ENCODE measurements at places on chromosomes 13 and 19.

GRCh38 chr19:37979547-37980082, 72.6 kb downstream of the SIPA1L3 start:
- DNase-seq, result no peak

DNA sequence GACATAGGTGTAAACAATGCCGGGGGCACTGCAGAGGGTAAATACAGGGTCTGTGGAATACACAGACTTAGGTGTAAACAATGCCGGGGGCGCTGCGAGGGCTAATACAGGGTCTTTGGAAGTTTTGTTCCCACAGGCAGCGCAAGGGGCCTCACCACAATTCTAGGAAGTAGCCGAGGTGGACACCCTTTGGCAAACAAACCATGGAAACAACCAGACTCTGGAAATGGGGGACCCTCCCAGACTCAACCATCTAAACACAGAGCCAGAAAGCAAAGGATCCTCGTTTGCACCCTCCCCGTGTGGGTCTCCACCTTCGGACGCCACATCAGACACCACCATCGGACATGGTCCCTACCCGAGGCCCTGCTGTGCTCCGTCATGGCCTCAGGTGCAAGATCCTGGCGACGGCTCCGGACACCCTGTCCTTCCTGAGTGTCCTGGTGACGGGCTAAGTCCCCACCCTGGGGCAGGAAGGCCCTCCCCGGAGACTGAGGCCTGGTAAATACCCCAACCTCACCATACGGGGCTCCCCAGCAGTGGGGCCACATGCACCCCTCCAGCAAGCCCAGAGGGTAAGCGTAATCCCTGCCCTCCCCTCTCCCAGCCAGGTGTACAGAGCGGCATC, 16.7 kb upstream of the PLPP2 start:
- DNase-seq, result no peak

GRCh38 chr13:51542346-51543242, 41.7 kb upstream of the WDFY2 start:
- no peak for DNase-seq

GRCh38 chr13:73223372-73223781, 164.6 kb downstream of the KLF5 start:
- DNase-seq, result no peak

DNA sequence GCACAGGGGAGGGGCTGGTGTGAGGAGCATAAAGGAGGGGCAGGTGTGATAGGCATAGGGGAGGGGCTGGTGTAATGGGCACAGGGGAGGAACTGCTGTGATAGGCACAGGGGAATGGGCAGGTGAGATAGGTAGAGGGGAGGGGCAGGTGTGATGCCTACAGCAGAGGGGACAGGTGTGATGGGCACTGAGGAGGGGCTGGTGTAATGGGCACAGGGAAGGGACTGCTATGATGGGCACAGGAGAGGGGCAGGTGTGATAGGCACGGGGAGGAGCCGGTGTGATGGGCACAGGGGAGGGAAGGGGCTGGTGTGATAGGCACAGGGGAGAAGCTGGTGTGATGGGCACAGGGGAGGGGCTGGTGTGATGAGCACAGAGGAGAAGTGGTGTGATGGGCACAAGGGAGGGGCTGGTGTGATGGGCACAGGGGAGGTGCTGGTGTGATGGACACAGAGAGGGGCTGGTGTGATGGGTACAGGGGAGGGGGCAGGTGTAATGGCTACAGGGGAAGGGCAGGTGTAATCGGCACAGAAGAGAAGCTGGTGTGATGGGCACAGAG, 39.5 kb upstream of the POP4 start:
- no peak for DNase-seq

Data from astrocyte of the cerebellum (primary cell).